ENCODE measurements at places on chromosomes 2 and 18. TPM values are rescaled to one million over a fixed set of nuclear protein-coding genes. Genes with fewer than 3 reads are reported as not detected.

DAPL1 gene
- total RNA-seq, result not detected

PRKCE gene
- 9.8 TPM for total RNA-seq

MDH1 gene
- 277 TPM for total RNA-seq

NFATC1 gene
- total RNA-seq, result 3.7 TPM

KANSL1L gene
- total RNA-seq, result 3.7 TPM

CCDC85A gene
- total RNA-seq, result 1.6 TPM

NEUROD1 gene
- total RNA-seq, result not detected

PLB1 gene
- 1.9 TPM for total RNA-seq

CDKL4 gene
- total RNA-seq, result 0.71 TPM

HOXD13 gene
- total RNA-seq, result 0.53 TPM

GBX2 gene
- total RNA-seq, result not detected

DPP4 gene
- total RNA-seq, result 26.9 TPM

MRO gene
- total RNA-seq, result not detected

PGAP1 gene
- total RNA-seq, result 2.3 TPM

HRH4 gene
- not detected for total RNA-seq

NAT8 gene
- not detected for total RNA-seq

LPIN1 gene
- total RNA-seq, result 75.8 TPM

NPHP1 gene
- total RNA-seq, result 6.7 TPM

GRHL1 gene
- under 0.01 TPM for total RNA-seq

DPP10 gene
- not detected for total RNA-seq

TMEM247 gene
- total RNA-seq, result not detected

RASGRP3 gene
- 4.8 TPM for total RNA-seq

PID1 gene
- 2.5 TPM for total RNA-seq

CRACDL gene
- total RNA-seq, result not detected

C2orf72 gene
- not detected for total RNA-seq

RNU2-63P gene
- not detected for total RNA-seq

ABCB11 gene
- total RNA-seq, result not detected

B4GALT6 gene
- 3.9 TPM for total RNA-seq

SERPINB12 gene
- not detected for total RNA-seq

C2orf66 gene
- not detected for total RNA-seq

RAB27B gene
- total RNA-seq, result 34.6 TPM

SCYGR4 gene
- not detected for total RNA-seq

WDR33 gene
- total RNA-seq, result 12.7 TPM

Data from myometrial cell (primary cell).